Suprapubic skin (tissue), 4 donors: ENCODE measurements at places on chromosomes 16 and 17. TPM values are rescaled to one million over a fixed set of nuclear protein-coding genes. Genes with fewer than 3 reads are reported as not detected.

DNA sequence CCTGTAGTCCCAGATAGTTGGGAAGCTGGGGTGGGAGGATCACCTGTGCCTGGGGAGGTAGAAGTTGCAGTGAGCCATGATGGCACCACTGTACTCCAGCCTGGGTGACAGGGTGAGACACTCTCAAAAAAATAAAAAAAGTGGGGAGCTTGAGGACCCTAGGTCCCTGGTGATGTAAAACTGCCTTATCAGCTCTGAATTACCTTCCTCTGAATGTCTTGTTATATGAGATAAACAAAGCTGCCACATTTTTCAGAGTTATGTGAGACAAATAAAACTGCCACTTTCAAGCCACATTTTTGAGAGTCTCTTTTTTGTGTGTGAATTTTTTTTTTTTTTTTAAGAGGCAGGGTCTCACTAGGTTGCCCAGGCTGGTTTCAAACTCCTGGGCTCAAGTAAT lies 32.0 kb upstream of the B4GALNT2 start:
- H3K27ac ChIP-seq: peak overlapping the region; percentile 6
- no peak overlapping the region for H3K4me3 ChIP-seq
- H3K27me3 ChIP-seq: peaks cover 6% of the 10 kb centered on the region
- H3K36me3 ChIP-seq: no peaks in the 10 kb centered on the region
- no peak for DNase-seq
- peaks cover 14% of the 10 kb centered on the region for H3K4me1 ChIP-seq

DNA sequence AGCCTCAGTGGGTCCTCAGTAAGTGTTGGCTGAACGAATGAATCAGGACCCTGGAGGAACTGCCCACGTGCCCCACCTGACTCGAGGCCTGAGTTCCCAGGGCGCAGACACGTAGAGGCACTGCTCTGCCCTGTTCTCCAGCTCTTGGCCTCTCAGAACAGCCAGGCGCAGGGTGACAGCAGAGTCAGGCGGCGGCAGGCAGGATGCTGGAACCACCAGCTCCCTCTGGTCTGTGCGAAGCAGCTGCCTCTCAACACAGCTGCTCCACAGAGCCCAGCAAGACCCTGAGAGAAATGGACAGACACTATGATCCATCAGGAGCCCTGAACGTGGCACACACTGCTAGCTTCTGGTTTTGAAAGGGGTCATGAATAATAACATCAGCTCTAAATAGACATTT lies 53.1 kb upstream of the BCO1 start:
- H3K4me3 ChIP-seq: no peak overlapping the region
- no peak overlapping the region for H3K27ac ChIP-seq

DNA sequence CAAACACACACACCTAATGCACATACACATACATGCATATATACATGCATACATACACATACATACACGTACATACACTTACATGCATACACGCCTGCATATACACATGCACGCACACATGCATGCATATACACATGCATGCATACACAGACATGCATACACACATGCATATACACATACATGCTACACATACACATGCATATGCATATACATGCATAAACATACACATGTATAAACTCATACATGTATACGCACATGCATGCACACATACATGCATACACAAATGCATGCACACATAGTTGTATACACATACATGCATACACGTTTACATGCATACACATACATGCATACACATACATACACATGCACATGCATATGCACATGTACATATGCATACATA lies 23.6 kb upstream of the RMI2 start:
- H3K27ac ChIP-seq: no peak overlapping the region
- DNase-seq: no peak
- H3K27me3 ChIP-seq: no peaks in the 10 kb centered on the region
- no peaks in the 10 kb centered on the region for H3K36me3 ChIP-seq
- no peak overlapping the region for H3K4me3 ChIP-seq

GRCh38 chr17:51029568-51030463 lies 90.9 kb downstream of the SPAG9 start:
- H3K27ac ChIP-seq: no peak overlapping the region
- no peak for DNase-seq
- H3K4me1 ChIP-seq: peaks cover 12% of the 10 kb centered on the region
- H3K27me3 ChIP-seq: no peaks in the 10 kb centered on the region

DNA sequence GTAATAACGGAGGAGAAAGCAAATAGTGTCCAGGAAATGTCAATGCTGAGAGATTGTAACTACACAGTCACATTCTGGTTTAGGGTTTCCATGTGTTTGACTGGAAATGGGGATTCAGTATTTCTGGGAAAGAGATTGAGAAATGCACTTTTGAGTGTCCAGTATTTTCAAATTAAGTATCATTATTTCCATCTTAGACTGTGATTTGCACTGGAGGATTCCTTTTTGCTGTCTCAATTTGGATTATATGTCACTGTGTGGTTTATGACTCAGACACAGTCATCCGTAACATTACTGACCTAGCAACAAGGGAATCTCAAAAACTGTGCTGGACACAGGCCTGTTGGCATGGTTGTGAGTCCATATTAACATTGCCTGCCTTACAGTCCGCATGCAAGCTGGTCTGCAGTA lies 681.4 kb downstream of the CDH11 start:
- no peaks in the 10 kb centered on the region for H3K4me1 ChIP-seq
- no peaks in the 10 kb centered on the region for H3K27me3 ChIP-seq
- H3K4me3 ChIP-seq: no peak overlapping the region

DNA sequence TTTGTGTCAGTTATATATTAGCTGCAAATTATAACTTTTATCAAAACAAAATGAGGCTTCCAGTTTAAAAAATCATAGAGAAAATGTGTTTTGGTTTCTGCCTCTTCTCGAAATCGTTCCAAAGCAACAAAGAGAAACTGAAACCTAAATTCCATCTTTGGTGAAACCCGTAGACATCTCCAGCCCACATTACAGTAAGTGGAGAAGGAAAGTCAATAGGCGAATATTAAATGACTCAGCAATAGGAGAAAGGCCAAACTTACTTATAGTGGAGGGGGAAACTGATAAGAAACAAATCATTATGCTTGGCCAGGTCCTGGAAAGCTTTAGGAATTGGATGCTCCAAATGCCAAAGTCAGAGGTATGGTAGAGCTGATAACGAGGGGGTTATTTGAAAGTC lies 103.0 kb upstream of the SHISA6 start:
- no peak for DNase-seq
- no peaks in the 10 kb centered on the region for H3K27me3 ChIP-seq
- H3K36me3 ChIP-seq: no peaks in the 10 kb centered on the region
- peaks cover 14% of the 10 kb centered on the region for H3K4me1 ChIP-seq
- no peak overlapping the region for H3K4me3 ChIP-seq
- H3K27ac ChIP-seq: no peak overlapping the region

The CCL17 gene
- total RNA-seq: not detected

The PRSS33 gene
- total RNA-seq: not detected

The SOX8 gene
- 5.0 TPM for total RNA-seq

The PITPNM3 gene
- 18.1 TPM for total RNA-seq

The RASL10B gene
- 1.7 TPM for total RNA-seq
